ENCODE measurements at places on chromosomes 12 and 14. TPM values are rescaled to one million over a fixed set of nuclear protein-coding genes. Genes with fewer than 3 reads are reported as not detected.

LAG3 gene
- 0.57 TPM for total RNA-seq

PPP1R36 gene
- 0.94 TPM for total RNA-seq

CFAP54 gene
- total RNA-seq, result 0.48 TPM

SRRM4 gene
- 0.59 TPM for total RNA-seq

FOXN4 gene
- total RNA-seq, result not detected

DNA sequence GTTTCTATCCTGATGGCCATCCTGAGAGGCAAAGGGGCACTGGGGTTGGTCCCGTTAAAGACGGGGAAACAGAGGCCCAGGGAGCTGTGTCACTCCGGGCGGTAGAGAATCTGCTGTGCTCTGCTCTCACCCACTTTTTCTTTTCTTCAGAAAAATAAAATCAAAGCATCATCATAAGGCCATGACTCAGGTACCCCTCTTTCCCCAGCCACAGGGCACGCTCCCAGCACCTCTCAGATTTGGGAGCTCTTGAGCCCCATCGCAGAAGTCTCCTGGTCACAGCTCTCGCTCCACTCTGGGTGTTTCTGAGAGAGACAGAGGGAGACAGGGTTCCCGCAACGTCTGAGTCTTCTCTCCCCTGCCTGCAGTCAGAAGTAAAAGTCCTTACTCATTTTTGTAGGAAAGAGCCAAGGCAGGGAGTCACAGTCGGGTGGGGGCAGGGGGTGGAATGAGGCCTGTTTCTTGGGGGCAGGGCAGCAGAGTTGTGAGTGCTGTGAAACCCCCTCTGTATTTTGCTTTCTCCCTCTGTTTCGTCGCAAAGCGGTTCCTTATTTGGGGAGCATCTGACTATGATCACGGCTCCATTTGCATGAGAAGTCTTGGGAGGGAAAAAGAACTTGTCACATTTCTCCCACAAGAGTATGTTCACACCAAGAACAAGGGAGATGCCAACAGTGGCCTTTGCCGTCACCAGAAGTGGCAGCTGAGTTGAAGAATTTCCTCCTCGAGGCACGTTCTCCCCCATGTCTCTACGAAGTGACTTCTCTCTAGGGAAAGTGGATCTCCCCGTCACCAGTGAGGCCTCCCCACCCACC is 139.0 kb downstream of the BCL11B start:
- DNase-seq, result no peak

LUM gene
- total RNA-seq, result 130 TPM

DNA sequence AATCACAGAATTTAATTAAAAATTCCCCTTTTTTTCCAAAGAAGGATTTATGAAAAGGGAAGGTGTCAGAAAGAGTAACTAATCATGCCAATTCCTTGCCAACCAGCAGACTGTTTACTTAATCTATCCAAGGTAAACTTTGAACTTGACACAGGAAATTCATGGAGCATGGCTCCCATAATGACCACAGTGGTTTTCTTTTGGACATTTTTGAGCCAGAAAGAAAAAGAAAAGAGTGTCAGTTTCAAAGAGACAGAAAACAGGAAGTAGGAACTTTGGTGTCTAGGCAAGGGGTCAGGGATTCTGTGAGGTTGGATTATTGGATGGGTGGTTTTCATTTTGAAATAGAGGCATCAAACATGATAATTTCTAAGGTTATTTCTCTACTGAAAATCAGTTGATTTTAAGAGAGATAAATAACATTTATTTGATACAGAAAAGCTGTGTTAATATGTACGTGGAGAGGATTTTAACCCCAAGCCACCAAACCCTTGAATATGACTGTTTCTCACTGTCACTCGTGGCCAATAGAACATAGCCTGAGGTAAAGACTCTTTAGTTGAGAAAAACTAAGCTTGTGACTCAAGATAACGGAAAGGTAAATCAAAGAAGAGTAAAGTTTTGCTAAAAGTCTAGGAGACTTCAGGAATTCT is 196.1 kb downstream of the TTC6 start:
- DNase-seq, result no peak
